A549 treated with ZK216348 at 1 μM for 4 hours (cell line): ENCODE measurements at places on chromosomes 11 and 22. TPM values are rescaled to one million over a fixed set of nuclear protein-coding genes. Genes with fewer than 3 reads are reported as not detected.

Gene LRFN4
- total RNA-seq: 43.2 to 119 TPM (median 101 TPM) in 5 replicates

Gene L3MBTL2
- total RNA-seq: 16.7 to 20.1 TPM (median 18.5 TPM) in 5 replicates

Gene NTM
- total RNA-seq: not detected in 5 replicates

Gene OR4C16
- total RNA-seq: not detected in 5 replicates

Gene RIMBP3C
- 0.13 to 0.64 TPM (median 0.22 TPM) in 5 replicates for total RNA-seq

Gene CSF2RB
- not detected in 5 replicates for total RNA-seq

Gene BDNF
- 6.7 to 10.1 TPM (median 8.4 TPM) in 5 replicates for total RNA-seq

Gene LINC01488
- not detected in 5 replicates for total RNA-seq

Gene APBB1
- 14.1 to 22.3 TPM (median 19.7 TPM) in 5 replicates for total RNA-seq
